ENCODE measurements at places on chromosomes 1 and 21.

- DNase-seq, result no peak
These were observed 27.9 kb downstream of the DIP2A start for GRCh38 chr21:46486481-46487126.

- DNase-seq, result no peak
These were observed 363.6 kb upstream of the CAMK1G start for GRCh38 chr1:209219791-209220524.

GRCh38 chr1:44723496-44724295, 7.3 kb downstream of the RNU5D-1 start:
- peak; percentile 30 for DNase-seq

GRCh38 chr21:33991133-33991532, 75.5 kb upstream of the ATP5PO start:
- DNase-seq, result no peak

- DNase-seq, result no peak
These were observed 23.1 kb downstream of the RHEX start for GRCh38 chr1:206075786-206076755.

DNA sequence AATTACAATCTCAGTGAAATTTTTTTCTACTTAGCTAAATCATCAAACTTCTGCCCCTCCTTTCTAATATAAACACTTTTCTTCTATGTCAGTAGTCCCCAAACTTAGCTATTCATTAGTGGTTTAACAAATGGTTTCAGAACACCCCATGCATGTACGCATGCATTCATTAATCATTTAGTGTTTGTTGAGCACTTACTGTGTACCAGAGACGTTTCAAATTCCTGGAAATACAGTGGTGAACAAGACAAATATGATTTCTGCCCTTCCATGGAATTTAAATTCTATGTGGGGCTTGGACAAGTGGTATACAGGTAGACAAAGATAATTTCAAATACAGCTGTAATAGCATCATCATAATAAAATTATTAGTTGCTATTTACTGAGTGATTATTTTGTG, 1.5 kb downstream of the ZBTB40 start:
- no peak for DNase-seq

- no peak for DNase-seq
These were observed 107.7 kb upstream of the ZNF648 start for GRCh38 chr1:182169203-182169602.

GRCh38 chr1:209600541-209600940, 17.0 kb downstream of the CAMK1G start:
- DNase-seq, result no peak

DNA sequence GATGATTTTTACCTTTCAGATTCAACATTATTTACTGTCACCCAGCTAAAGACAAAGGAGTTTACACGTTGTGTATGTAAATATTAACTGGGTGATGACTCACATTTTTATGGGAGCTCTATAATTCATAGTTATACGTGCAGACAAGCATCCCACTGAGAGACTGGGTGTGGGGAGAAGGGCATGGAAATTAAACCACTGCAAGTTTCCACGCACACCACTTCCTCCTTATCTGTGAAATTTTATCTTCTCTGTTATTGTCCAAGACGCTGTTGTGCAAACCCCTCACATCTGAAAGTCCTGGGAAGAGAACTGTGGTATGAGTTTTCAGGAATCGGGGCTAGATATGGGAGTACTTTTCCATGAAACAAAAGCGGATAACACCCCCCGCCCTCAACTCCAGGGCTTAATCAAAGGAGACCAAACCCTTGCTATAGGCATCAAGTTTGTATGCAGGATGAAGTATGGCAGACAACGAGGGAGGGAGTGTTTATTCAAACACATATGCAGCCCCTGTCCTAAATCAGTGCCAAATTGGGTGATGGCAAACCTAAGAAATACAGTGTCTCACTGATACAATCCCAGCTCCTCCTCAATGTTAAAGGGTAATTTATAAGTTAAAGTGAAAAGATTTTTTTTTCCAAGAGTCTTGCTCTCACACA, 23.3 kb upstream of the DPT start:
- DNase-seq, result no peak

DNA sequence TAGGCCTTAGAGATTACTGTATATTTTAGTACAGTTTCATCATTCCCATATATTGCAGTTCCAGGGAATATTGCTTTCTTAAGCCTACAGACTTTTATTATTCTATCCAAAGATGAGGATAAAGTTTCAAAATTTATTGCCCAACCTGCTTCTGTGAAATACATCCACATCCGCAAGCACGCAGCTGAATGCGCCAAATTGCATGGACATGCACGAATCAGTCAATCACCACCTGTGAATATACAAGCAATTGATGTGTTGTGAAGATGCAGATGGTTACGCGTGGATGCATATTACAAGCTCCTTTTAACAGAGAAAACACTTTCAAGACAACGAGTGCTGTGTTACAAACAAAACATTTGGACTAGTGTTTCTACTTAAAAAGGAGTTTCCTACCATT, 577.8 kb upstream of the PLXNA2 start:
- no peak for DNase-seq

- no peak for DNase-seq
These were observed 38.2 kb downstream of the ACTN2 start for GRCh38 chr1:236724506-236724905.

DNA sequence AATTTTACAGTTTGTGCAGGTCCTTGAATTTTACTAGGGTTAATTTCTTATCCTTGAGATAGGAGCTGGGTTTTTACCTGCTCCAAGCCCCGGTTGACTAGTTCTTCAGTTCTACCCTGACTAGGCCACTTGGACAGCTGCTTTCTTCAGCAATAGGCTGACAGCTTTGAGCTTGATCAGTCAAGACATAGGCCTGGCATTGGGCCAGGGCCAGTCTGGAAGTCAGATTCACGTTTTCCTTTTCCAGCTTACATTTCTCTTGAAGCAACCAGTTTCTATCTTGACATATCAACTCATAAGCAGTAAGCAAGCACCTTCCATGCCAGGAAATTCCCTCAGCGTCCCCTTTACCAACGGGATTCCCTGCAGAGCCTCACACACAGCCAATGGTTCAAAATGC, 63.7 kb upstream of the AJAP1 start:
- DNase-seq, result no peak

DNA sequence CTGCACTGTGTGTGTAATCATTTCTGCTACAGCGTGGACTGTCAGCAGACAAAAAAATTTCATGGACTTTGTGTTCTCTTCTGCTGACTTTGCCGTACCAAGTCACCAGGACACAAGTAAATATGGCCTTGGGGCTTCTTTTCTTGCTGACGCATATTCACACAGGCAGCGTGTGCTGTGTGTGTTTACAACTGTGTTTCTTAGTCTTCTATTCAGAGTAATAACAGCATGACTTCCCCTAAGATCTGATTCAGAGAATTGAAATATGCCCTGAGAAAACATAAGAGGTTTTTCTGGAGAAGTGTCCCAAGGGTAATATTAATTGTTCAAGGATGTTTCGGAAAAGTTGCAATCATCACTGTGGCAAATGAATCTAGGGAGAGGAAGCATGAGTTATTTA, 47.1 kb upstream of the DYNLT5 start:
- no peak for DNase-seq

GRCh38 chr21:33201956-33202355, 27.8 kb upstream of the IFNAR2 start:
- DNase-seq, result no peak

GRCh38 chr1:21894034-21894881, 42.9 kb downstream of the HSPG2 start:
- DNase-seq, result no peak

DNA sequence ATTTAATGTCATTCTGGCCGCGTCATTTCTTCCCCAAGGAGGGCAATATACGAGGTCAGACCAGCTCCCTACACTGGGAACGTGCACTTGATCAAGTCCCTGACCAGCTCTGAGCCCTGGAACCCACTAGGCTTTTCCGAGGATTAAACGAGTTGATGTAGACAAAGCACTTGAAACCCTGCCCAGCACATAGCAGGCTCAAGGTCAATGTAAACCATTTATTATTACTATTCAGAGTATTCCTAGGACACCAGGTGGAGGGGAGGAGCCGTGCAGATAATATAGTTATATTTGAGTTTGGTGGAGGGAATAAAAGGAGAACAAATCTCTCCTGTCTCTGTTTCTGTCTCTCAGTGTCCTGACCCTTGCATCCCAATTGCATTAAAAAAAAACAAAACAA, 174.1 kb upstream of the IGSF21 start:
- no peak for DNase-seq

DNA sequence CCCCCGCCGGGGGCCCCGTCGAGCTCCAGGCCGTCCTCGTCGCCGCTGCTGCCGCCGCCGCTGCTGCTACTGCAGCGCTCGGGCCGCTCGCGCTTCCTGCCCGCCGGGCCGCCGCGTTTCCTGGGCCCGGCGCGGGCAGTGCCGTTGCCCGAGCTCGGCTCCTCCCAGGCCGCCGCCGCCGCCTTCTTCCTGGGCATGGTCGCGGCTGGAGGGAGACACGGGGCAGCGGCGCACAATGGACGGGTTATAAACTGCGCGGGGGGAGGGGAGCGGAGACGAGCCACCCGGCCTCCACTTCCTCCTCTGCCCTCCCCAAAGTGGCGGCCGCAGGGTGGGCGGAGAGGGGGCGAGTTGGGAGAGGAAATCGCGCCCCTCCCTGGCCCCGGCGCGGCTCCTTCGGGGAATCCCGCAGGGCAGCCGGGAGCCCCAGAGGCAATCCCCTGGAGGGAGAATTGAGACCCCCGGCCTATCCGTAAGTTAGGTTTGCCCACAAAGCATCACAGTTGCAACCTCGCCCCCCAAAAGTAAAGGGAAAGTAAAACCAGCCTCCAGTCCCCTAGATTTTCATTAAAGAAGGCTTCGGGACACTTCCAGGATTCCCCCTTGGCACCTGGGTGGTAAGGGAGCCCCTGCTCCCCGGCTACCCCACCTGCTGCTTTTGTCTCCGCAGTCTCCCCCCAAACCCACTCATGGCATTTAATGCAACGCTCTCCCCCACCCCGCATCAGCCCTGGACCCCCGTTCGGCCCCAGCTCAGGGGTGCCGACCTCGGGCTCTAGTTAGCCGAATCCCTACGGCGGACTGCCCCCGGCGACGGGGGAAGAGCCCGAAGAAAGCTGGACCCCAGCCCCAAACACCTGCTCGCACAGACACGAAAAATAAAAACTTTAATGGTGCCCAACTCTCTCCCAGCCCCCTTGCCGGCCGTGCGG, 893 bp downstream of the RCC2 start:
- DNase-seq, result peak; percentile 75

DNA sequence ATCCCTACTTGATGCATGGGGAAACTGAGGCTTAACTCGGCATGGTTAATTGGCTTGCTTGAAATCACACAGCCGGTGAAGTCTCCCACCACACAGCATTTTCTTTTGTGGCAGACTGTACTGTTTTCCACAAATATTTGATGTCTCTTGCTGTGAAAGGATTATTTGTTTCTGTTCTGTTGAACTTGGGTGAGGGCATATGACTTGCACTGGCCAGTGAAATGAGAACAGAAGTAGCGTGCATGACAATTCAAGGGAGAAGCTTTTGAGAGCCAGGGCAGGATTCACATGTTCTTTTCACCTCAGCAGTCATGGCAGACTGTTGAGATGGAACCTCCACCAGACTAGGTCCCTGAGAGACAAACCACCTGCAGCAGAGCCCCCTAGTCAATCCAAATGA, 11.7 kb upstream of the AK2 start:
- DNase-seq, result no peak

GRCh38 chr1:16258591-16259135, 21.7 kb upstream of the CPLANE2 start:
- no peak for DNase-seq

GRCh38 chr1:29590583-29591565, 354.6 kb downstream of the PTPRU start:
- DNase-seq, result no peak

DNA sequence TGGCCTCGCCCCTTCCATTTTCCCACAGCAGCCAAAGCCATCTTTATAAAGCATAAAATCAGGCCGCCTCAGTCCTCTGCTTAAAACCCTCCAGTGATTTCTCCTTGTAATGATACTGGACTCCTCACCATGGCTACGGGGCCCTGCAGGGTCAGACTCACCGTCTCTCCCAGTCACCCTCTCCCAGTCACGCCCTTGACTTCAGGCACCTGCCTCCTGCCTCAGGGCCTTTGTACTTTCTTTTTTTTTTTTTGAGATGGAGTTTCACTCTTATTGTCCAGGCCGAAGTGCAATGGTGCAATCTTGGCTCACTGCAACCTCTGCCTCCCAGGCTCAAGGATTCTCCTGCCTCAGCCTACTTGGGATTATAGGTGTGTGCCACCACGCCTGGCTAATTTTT, 47.8 kb downstream of the PIK3CD start:
- no peak for DNase-seq

DNA sequence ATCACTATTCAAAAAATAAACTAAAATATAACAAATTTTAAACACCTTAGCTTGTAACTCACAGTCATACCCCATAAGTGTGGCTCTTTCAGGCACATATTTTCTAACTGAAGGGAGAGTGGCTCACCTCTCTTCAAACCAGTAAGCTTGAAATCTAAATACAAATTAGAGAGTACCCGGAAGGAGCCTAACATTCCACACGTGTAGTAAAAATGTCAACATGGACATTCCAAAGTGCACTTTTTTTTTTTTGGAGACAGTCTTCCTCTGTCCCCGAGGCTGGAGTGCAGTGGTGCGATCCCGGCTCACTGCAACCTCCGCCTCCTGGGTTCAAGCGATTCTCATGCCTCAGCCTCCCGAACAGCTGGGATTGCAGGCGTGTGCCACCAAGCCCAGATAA, 275.6 kb upstream of the ADGRL2 start:
- no peak for DNase-seq

DNA sequence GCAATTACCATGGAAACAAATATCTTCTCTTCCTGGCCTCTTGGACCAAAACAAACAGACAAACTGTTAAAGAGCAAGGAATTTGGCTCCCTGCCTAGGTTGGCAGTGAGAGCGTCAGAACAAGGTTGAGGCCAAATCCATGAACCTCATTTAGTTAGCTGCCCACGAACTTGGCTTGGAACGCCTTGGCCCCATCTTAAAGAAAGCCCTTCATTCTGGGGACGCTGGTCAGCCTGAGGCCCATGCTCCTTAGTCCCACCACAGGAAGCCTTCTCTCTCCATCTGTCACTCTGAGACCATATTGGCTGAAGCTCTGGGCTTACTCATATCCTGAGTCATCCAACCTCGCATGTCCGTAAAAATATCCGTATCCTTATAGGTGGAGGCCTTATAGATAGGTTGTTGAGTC, 62.4 kb upstream of the DIRAS3 start:
- DNase-seq, result no peak

- no peak for DNase-seq
These were observed 3.9 kb upstream of the ZSCAN20 start for GRCh38 chr1:33468531-33468930.

GRCh38 chr1:230599926-230600656, 42.2 kb upstream of the COG2 start:
- no peak for DNase-seq

- no peak for DNase-seq
These were observed 598.1 kb downstream of the NPHP4 start for GRCh38 chr1:5394111-5394510.

GRCh38 chr1:199007423-199007822, 368.6 kb downstream of the PTPRC start:
- no peak for DNase-seq
